ENCODE measurements at places on chromosomes 12 and 14.

DNA sequence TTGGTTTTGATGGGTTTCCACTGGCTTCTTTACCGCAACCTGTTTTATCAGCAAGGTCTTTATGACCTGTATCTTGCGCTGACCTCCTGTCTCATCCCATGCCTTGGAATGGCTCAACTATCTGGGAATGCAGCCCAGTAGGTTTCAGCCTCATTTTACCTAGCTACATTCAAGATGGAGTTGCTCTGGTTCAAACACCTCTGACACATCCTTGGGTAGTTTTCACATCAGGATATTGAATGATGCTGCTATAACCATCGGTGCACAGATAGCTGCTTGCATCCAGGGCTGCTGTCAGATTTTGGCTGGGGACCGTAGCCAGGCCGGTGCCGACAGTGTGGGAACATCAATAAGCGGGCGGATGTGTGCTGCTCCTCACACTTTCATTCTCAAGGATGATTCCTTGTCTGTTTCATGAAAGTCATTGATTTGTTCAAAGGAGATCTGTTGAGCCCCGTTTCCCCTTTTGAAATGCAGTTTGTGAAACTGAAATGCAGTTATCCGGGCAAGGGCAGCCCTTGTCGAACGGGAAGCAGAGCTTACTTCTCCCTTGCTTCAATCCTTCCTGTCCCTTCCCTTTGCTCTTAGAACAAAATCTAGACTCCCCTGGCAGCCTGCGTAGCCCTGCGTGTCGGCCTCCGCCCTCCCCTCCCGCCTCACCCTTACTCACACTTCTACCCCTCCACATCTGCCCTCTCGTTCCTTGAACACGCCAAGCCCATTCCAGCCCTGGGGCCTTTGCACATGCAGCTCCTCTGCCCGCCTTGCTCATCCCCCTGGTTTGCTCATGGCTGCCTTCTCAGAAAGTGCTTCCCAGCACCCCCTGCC is 49.2 kb upstream of the NCOR2 start:
- DNase-seq: no peak

- no peak for DNase-seq
Measured at GRCh38 chr12:47729233-47729632, 3.9 kb upstream of the ENDOU start.

DNA sequence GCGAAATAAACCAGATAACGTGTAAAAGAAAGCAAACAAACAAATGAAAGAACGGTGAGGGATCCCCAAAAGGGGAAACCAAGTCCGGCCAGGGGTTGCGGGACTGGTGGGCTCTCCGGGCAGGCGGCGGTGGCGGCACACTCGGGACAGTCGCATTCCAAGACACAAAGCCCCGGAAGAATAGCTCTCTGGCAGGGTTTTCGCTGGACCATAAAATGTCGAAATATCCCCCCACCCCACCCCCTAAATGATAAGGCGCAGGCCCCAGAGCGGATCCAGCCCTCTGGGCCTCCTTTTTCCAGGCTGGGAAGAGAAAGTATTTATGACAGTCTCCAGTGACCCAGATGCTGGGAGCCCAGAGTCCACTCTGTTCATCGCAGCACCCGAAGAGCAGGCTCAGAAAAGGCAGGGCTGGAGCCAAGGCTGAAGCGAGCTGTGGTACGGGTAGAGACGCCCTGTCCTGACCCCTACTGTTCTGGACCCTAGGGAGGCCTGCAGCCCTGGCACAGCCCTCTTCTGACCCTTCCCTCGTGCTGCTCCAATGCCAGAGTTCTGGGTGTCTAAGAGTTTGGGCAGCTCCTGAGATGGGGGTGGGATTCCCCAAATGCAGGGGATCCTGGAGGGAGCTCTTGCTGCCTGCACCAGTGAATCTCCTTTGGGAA is 2.1 kb upstream of the HOXC8 start:
- no peak for DNase-seq

GRCh38 chr12:11067514-11067913 is 5.4 kb upstream of the TAS2R46 start:
- DNase-seq: no peak

- no peak for DNase-seq
Measured at GRCh38 chr12:94596596-94596995, 53.8 kb downstream of the TMCC3 start.

DNA sequence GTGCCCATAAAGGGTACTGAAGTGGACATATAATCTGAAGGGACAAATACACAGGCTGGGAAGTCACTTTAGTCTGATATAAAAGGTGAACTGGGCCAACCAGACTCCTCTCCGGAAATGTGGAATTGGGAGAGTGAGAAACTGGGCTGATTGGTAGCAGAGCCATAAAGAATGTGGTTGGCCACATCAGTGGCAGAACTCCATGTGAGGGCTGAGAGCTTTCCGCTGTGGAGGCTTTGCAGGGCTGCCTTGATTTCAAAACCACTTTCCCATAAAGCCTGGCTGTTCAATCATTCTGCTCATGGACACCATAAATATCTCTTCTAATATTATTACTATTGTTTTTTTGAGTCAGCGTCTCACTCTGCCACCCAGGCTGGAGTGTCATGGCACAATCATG is 220.3 kb downstream of the MON2 start:
- no peak for DNase-seq

- no peak for DNase-seq
Measured at GRCh38 chr14:60722107-60722356, 2.1 kb downstream of the SIX4 start.

GRCh38 chr12:77594366-77594765 is 236.3 kb upstream of the NAV3 start:
- no peak for DNase-seq

GRCh38 chr12:110073049-110073831 is 24.9 kb upstream of the C12orf76 start:
- DNase-seq: no peak

DNA sequence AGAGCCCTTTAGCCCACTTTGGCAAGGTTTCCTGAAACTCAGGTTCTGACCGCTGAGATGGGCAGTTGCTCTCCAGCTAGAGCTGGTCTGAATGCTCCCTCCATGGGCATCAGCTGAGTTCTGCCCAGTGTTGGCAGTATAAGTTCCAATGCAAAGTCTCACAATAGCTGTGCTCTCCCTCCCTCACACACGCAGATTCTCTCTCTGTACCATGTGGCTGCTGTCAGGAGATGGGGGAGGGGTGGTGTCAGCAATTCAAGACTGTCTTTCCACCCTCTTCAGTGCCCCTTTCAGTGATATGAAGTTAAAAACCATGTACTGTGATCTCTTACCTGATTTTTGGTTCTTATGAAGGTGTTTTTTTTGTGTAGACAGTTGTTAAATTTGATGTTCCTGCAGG is 164.3 kb upstream of the PLEKHA5 start:
- DNase-seq: no peak

DNA sequence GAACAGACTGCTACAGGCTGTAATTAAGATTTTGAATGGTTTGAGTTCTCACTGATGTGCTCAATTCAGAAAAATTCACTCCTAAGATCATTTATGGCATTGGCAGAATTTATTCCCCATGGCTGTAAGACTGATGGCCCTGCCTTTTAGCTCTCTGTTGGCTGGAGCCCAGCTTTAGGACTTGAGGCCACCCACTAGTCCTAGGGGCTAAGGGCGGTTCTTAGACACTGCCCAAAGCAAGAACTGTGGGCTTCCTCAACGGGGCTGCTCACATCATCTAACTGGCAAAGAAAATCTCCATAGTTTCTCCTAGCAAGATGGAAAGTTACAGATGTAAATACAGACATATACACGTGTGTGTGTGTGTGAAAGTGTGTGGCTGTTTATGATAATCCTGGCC is 3.4 kb upstream of the CCER1 start:
- DNase-seq: no peak

- DNase-seq: no peak
Measured at GRCh38 chr14:69855180-69855832, 23.9 kb upstream of the SMOC1 start.

DNA sequence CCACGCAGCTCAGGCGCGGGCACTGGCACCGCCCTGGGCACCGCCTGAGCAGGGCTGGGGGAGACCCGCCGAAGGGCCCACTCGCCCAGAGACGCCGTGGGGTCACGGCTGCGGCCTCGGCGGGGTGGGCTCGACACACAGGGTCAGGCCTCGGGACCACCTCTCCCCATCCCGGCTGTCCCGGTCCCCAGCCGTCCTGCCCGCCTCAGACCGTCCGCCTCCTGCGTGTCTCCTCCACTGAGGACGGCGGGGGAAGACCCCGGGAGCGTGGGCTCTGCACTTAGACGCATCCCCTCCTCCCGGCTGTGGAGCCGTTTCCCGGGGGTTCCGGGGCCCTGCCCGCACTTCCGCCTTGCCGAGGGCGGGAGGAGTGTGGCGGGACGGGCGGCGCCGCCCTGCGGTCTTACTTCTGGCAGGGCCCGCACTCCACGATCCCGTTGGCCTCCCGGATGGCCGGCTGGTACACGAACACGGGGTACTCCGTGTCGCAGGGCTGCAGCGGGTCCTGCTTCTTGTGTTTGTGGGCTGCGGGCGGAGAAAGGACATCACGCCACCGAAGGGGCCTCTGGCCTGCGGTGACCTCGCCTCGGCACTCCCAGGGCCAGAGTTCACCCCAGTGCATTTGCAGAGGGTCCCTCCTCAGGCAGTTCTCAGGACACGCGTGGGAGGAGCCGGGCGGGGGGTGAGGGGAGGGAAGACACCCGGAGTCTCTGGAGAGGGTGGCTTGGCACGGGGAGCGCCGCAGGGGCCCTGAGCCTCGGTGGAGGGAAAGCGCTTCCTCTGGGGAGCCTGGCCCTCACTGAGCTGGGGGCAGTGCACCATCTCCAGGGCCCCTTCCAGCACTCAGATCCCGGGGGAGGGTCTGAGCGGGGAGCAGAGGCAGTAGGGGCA is 23.1 kb upstream of the LRTM2 start:
- no peak for DNase-seq

- DNase-seq: no peak
Measured at GRCh38 chr14:19801118-19801464, 2.5 kb upstream of the OR4N2 start.

GRCh38 chr12:70272510-70272909 is 29.3 kb downstream of the CNOT2 start:
- DNase-seq: no peak

DNA sequence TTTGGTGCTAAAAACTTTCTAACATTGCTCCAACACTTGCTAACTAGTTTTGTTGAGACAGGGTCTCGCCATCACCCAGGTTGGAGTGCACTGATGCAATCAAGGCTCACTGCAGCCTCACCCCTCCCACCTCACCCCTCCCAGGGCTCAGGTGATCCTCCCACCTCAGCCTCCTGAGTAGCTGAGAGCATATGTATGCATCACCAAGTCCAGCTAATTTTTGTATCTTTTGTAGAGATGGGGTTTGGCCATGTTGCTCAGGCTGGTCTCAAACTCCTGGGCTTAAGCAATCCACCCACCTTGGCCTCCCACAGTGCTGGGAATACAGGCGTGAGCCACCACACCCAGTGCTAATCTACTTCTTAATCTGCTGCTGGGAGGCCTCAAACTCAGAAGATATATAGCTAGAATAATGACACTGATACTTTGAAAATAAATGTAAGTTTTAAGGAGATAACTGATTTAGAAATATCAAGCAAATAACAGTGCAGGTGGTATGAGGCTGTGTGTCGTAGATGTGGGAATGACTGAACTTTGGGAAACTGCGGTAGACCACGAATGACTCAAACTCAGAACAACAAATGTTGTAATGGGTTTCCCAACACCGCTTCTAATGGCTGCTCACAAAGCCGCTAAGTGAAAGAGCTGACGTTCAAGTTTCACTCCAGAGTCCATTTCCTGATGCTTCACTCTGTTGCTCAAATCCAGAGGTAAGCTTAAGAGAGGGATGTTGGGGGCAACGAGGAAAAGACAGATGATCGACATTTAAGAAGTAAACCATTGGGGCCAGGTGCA is 10.0 kb downstream of the TMCC3 start:
- no peak for DNase-seq

GRCh38 chr12:57460841-57461275 is 1.3 kb downstream of the GLI1 start:
- no peak for DNase-seq

- DNase-seq: no peak
Measured at GRCh38 chr12:119369907-119370546, 35.5 kb downstream of the CCDC60 start.

GRCh38 chr12:94631058-94631457 is 19.3 kb downstream of the TMCC3 start:
- no peak for DNase-seq

DNA sequence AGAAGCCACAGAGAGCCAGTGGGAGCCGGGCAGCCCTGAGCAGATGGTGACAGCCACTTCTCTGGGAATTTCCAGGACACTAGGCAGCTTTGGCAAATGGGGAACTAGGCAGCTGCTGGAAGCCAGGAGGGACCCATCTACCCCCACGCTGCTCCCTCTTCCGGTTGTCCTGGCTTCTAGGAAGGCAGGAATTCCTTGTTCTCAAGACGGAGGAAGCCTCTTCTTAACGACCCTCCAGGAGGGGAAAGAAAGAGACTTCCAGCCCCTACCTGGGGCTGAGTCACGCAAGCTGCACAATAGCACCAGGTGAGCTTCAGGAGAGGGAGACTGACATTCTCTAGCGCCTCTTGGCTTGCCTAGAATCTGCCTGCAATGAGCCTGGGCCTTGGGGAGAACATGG is 141.5 kb downstream of the ANO2 start:
- no peak for DNase-seq

DNA sequence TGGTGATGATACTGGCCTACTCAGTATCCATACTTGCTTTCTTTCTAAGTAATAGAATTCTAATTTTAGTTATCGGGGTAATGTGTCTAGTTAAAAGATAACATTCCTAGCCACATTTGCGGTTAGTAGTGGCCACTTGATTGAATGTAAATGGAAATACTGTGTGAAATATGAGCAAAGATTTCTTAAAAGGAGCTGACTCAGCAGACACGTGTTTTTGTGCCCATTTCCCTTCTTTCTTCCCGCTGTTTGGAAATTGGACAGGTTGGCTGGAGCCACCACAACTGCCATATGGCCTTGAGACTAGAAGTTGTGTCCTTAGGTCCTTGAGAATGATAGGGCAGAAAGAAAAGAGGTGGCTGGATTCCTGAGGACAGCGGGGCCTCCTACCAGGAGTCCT is 19.8 kb upstream of the DCD start:
- DNase-seq: no peak

- DNase-seq: no peak
Measured at GRCh38 chr14:89486505-89486904, 69.5 kb upstream of the FOXN3 start.

Measured in esophagus squamous epithelium (tissue), 5 donors.